ENCODE measurements at places on chromosomes 1 and 21.

DNA sequence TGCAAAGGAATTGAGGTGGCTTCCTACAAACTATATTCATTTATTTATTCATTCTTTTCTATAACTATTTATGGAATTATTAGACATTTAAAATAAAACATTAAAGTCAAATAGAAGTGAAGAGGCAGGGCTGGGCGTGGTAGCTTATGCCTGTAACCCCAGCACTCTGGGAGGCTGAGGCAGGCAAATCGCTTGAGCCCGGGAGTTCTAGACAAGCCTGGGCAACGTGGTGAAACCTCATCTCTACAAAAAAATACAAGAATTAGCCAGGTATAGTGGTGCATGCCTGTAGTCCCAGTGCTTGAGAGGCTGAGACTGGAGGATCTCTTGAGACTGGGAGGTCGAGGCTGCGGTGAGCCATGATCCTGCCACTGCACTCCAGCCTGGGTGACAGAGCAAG, 23.8 kb downstream of the DNM3 start:
- DNase-seq, result no peak

DNA sequence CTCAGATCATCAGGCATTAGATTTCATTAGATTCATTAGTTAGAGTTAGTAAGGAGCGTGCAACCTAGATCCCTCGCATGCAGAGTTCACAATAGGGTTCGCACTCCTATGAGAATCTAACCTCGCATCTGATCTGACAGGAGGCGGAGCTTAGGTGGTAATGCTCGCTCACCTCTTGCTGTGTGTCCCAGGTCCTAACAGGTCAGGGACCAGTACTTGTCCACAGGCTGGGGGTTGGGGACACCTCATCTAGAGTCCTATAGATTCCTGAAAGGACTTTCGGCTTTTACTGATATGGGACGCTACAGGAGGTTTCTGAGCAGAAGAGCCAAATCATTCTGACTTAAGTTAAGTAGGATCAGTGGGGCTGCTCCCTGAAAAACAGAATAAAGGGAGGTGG, 91.4 kb downstream of the AKT3 start:
- no peak for DNase-seq

- no peak for DNase-seq
Measured at GRCh38 chr1:218492874-218493273, 147.7 kb downstream of the TGFB2 start.

- no peak for DNase-seq
Measured at GRCh38 chr1:208243527-208243966, 637 bp downstream of the PLXNA2 start.

GRCh38 chr1:117045644-117046043, 14.5 kb upstream of the TTF2 start:
- no peak for DNase-seq

GRCh38 chr1:202656951-202657646, 53.2 kb downstream of the SYT2 start:
- DNase-seq, result no peak

- no peak for DNase-seq
Measured at GRCh38 chr1:203823306-203823705, 27.9 kb downstream of the ZBED6 start.

GRCh38 chr1:205359771-205360565, 3.2 kb upstream of the KLHDC8A start:
- DNase-seq, result no peak
